ENCODE measurements at places on chromosomes 4 and X.

DNA sequence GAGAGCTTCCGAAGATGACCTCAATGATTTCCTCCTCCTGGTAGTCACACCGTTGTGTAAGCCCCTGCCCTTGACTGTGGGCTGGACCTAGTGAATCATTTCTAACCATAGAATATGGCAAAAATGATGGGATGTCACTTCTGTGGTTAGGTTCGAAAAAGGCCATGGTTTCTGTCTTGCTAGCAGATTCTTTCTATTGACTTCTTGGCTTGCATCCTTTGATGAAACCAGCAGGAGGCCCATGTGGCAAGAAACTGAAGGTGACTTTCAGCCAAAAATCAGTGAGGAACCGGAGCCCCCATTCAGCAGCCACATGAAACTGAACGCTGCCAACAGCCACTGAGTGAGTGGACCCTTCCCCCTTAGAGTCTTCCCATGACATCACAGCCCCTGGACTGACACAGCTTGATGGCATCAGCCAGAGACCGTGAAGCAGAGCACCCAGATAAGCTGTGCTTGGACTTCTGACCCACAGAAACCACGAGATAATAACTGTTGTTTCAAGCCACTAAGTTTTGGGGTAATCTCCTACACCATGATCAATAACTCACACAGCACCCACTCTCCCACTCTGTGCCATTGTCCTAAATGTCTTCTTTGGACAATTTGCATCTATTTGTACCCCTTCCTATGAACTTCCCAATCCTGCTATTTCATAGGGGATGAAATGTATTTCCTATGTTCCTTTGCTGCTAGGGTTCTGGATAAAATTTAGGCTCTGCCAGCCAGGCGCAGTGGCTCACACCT is 148.0 kb upstream of the STX18 start:
- DNase-seq, result no peak

DNA sequence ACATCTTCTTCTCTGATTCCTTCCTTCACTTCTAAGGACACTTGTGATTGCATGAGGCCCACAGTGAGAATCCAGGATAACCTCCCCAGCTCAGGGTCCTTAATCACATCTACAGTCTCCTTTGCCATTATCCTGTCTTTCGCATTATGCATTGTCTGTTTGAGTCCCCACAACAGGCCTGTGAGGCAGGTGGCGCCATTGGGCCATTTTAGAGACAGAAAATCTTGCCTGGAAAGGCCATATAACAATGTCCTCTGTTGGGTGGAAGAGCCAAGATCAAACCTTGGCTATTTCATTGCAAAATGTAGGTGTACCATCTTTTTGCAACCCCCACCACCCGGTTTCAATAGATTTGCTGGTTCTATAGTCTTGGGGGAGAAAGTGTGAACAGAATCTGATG is 11.8 kb upstream of the DCUN1D4 start:
- peak; percentile 64 for DNase-seq

- no peak for DNase-seq
These were observed 71.6 kb upstream of the SLC4A4 start for GRCh38 chr4:71267244-71267643.

DNA sequence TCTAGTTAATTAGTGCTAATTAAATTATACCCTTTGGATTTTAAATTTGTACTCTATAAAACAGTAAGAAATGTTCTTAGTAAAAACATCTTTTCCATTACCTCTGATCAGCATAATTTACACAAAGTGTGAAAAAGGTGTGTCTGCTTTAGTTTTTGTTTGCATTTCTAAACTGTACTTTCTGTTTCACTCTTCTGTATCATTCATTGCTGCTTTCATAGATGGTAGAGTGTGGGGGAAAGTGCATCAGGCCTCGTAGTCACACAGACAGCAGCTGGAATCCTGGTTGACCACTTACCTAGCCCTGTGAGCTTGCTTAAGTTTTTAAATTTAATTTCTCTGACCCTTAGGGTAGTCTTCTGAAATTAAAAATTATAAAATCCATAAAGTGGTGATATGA is 275.4 kb upstream of the PITX2 start:
- DNase-seq, result no peak

GRCh38 chrX:154026136-154027021 is 6.7 kb upstream of the IRAK1 start:
- no peak for DNase-seq

DNA sequence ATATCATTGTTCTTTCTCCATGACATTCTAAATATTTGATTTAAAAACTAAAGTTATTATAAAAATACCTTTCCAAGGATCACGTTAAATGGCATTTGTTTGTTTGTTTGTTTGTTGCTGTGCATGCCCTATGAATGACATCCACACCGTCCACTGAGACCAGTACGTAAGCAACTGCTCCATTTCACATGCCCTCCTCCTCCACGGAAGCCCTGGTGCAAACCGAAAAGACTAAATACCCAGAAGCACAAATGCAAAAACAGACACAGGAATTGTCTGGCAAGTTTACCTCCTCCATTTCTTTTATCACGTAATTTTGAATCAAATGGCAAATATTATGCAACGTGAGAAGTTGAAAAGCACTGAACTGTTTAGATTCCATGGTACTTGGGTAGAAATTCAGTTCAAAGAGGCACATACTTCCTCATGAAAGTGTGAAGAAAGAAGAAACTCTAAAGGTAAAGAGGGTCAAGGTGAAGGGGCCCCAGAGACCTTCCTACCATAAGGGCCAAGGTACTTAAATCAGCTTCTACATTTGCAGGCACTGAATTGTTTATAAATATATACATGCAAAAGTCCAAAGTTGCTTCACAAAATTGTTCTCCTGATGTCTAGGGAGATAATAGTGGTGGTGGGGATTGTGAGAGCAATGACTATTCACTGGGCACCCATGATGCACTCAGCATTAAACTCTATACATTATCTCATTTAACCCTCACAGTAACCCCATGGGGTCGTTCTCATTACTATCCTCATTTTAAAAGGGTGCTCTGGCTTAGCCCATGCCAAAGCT is 23.4 kb downstream of the IRF2 start:
- no peak for DNase-seq

GRCh38 chrX:22043872-22044271 is 11.7 kb downstream of the PHEX start:
- no peak for DNase-seq

DNA sequence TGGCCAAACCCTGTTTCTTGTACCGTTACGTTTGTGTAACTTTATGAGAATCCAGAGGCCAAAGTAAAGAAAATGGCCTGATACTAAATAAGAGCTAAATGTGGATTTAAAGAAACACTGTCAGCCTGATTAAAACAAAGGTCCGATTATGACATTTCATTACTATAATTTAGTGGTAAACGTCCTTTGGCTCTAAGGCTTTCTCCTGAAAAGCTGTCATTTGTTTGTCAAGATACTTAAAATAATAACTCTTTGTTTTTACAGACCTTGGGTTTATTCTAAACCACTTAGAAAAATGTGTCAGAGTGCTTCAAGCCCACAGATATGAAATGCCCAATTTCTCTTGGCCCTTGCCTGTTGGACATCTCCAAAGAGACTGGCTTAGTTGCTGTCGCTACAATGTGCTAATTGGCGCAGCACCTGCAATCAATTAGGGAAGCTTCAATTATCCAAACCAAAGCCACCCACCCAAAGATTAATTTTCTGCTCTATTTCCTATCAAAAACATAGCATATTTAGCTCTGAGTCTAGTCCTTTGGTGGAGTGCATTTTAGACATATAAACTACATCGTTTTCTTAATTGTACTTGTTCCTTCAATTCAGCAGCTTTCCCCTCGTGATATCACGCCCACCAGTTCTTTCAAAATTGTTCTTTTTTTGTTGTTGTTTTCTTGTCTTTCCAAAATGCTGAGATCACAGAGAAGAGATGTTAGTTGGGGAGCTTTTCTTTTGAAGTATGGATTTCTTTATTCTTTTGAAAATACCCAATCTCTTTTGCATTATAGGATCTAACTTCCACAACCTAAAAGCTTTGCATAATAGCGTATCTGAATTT is 13.6 kb downstream of the SMIM20 start:
- DNase-seq, result no peak

DNA sequence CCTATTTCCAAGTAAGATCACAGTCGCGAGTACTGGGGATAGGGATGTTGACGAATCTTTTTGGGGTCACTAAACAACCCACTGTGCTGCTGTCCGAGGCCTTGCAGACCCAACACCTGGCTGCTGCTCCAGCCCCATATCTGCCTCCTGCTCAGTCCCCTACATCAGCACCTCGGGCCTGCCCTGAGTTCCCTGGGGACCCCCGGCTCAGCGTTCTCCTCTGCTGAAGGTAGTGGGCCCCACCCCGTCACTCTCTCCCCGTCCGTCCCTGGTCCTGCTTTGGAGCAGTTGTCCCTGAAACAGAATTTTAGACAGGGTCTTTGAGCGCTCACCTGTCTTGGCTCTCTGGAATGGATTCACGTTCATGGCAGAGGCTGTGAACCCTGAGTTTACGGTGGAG is 202.4 kb upstream of the PSAPL1 start:
- DNase-seq, result no peak

DNA sequence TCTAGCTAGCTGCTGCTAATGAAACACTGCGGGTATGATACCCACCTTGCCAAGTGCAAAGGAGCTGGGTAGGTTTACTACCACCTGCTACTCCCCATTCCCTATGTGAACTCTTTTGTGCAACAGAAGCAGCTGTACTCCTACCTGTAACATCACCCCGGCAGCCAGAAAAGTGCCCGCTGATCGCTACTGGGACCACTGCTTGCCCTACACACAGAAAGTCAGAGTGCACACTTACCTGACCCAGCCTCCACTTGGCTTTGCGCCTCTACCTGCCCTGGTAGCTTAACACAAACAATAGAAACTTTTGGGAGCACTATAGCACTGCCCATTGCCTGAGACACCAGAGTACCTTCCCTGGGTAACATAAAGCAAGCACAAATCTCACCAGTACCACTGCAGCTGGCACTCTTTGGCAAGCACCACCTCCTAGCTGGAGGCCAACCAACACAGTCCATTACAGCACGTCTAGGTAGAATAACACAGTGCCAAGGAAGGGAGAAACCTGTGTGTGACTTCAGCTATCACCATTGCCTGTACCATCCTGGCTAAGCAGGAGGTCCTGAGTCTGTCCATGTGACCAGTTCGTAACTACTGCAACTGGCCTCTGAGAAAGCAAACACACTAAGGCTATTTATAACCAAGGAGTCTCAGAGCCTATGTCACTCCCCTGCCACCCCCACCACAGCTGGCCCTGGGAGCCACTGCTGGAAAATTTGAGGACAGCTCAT is 80.1 kb downstream of the CENPC start:
- no peak for DNase-seq

- no peak for DNase-seq
These were observed 23.0 kb downstream of the MAP7D3 start for GRCh38 chrX:136227948-136228838.

- DNase-seq, result no peak
These were observed 752.9 kb downstream of the TRAM1L1 start for GRCh38 chr4:116332508-116332907.

- DNase-seq, result peak; percentile 18
These were observed 50.4 kb upstream of the CCDC160 start for GRCh38 chrX:134186362-134187121.

- DNase-seq, result no peak
These were observed 343.0 kb downstream of the OPHN1 start for GRCh38 chrX:68090266-68090665.

DNA sequence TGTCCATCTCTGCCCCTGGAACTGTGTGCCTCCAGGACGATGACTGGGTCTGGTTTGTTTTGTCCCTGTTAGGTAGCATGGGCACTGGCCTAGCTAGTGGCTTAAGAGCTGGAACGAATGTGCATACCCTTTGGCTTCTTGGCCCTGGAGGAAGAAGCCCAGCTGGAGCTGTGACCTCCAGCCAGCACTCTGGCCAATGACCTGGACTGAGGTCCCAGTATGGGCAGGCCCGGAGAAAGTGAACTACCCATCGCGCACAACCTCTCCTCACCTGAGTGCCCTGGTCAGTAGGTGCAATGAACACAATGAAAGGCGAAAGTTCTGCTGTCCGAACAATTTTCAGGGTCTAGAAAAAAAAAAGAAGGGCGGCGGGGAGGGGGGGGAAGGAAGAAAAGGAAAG is 18.3 kb downstream of the DKC1 start:
- no peak for DNase-seq

DNA sequence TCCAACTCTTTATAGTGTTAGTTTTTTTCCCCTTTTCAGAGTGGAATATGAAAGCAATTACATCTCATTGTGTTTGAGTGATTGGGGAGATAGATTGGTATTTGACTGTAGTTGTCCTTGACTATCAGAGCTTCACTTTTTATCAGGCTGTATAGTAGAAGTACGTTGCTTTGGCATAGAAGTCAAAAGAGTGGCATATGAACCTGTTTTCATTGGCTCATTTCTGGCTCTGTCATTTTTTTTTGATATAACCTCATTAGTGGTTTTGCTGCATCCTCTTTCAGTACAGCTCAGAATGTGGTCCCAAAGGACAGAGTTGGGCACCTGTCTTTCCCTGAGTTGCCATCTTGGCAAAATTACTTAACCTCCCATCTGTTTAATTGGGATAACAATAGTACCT is 1.4 kb downstream of the TMA16 start:
- no peak for DNase-seq

GRCh38 chr4:1564535-1565375 is 119.4 kb downstream of the FAM53A start:
- no peak for DNase-seq

GRCh38 chr4:4182835-4183568 is 43.7 kb downstream of the OTOP1 start:
- DNase-seq, result no peak

- peak; percentile 81 for DNase-seq
These were observed 206.3 kb downstream of the ARHGAP24 start for GRCh38 chr4:85681221-85681657.

- peak; percentile 75 for DNase-seq
These were observed 7.5 kb downstream of the FHDC1 start for GRCh38 chr4:152943672-152944071.

GRCh38 chr4:16777726-16778125 is 120.7 kb downstream of the LDB2 start:
- DNase-seq, result no peak

DNA sequence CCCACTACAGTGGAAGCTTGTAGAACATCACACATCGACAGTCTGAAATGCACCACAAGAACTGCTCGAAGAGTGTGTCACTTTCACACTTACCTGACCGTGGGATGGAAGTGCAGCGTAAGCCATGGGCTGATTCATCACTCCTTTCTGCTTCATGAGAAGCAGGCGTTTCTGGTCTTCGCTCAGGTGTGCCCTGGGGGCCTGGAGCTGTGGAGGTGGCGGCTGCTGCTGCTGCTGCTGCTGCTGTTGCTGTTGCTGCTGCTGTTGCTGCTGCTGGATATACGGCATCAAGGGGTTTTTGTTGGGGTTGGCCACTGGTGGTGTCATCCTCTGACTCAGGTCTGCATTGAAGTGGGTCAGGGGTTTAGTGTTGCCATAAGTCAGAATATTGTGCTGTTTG is 223.6 kb downstream of the MGST2 start:
- DNase-seq, result no peak

GRCh38 chr4:107066621-107067020 is 30.5 kb upstream of the DKK2 start:
- DNase-seq, result no peak

GRCh38 chr4:144565527-144566195 is 80.3 kb upstream of the HHIP start:
- DNase-seq, result no peak
